H4 (cell line): ENCODE measurements at places on chromosomes 3 and 15.

GRCh38 chr15:77347197-77347596, 72.7 kb downstream of the PEAK1 start:
- DNase-seq = no peak

DNA sequence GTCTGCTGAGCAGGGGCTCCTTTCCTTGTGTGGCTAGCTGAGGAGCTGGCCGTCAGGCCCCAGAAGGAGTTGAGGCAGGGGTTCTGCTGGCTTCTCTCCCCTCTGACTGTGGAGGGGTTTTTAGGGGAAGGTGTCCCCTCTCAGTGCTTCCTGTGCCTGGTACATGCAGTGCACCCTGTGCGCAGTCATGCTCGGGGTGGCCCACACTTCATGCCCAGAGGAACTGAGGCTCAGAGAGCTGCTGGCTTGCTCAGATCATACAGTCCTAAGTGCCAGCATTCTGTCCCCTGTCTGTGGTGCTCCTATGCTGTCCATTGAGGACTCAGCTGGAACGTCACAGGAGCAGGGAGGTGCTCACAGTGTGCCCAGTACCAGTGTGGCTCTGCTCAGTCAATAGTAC, 67.9 kb upstream of the PLXNA1 start:
- DNase-seq = no peak

DNA sequence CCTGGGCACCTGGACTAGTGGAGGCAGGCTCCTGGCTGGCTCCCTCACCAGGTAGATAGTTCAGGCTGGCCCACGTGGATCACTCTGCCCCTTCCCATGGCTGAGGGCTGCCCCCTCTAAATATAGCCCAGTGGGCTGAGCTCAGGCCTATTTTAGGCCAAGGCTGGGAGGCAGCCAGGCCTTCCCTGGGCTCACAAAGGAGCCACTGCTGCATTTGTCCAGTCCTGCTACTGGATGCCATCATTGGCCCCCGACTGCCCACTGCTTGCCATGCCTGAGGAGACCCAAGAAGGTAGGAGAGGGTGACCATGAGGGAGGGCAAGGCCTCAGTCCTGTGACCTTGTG, at the start of gene LSMEM2:
TSS of gene LSMEM2 (plus strand) at position 208 of the 345 bp plus-strand sequence. CDS start at position 235, 27 bp downstream.
- no peak for DNase-seq

GRCh38 chr3:158642474-158643210, 1.7 kb upstream of the GFM1 start:
- no peak for DNase-seq

GRCh38 chr3:122859021-122859805, 64.3 kb downstream of the SLC49A4 start:
- DNase-seq = no peak

DNA sequence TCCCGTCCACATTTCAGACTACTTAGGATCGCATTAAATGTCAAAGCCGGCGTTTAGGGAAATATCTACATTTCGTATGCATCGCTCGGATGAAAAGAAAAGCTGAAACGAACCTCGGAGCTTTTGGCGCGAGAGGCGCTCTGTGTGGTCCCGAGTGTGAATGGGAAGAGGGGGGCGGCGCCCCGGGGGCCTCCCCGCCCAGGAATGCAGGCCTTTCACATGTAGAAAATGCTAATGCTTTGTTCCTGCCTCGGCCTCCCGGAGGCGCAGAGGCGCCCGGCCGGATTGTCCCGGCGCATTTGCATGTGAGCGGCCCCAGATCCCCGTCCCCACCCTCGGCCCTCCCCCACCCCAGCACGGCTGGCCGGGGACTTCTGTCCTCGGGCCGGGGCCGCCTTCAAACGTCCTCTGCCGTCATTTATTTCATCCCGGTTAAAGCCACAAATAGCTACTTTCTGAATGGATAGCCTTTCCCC, 37.0 kb upstream of the TRIM71 start:
- DNase-seq = no peak

GRCh38 chr3:174062923-174063322, 665.4 kb downstream of the NLGN1 start:
- DNase-seq = no peak

GRCh38 chr15:60563539-60564404, 84.8 kb upstream of the ICE2 start:
- DNase-seq = no peak

DNA sequence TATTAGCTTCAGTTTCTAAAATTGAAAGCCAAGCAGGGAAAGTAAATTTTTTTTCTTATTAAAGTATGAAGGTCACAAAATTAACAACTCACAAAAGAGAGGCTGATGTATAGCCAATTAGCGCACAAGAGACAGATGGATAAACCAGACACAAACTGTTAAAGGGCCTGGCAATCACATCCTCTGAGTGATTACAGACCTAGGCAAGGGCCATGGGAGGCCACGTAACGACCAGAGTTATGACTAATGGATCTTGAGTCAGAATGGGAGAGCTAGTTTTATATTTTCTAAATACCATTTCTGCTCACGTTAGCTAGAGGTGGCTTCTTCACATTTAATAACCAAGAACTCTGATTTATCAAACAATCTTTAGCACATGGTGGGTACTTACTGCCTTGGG, 17.8 kb upstream of the SCAMP5 start:
- no peak for DNase-seq

DNA sequence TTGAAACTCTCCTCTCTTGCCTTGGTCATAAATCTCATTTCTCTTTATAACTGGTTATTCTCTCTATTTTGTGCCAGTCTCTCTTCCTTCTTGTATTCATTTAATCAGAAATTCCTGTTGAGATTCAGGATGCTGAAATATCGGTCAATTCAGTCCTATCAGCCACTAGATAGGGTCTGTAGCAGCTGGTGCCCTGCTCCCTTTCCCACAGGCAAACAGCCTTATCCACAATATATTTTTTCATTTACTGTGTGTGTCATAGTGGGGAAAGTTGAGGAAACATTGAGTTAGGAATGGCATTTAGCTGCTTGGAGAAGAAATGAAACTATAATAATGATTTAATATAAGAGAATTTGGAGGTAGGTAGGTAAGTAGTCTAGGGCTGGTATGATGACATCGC, 146.3 kb downstream of the RBPMS2 start:
- no peak for DNase-seq

DNA sequence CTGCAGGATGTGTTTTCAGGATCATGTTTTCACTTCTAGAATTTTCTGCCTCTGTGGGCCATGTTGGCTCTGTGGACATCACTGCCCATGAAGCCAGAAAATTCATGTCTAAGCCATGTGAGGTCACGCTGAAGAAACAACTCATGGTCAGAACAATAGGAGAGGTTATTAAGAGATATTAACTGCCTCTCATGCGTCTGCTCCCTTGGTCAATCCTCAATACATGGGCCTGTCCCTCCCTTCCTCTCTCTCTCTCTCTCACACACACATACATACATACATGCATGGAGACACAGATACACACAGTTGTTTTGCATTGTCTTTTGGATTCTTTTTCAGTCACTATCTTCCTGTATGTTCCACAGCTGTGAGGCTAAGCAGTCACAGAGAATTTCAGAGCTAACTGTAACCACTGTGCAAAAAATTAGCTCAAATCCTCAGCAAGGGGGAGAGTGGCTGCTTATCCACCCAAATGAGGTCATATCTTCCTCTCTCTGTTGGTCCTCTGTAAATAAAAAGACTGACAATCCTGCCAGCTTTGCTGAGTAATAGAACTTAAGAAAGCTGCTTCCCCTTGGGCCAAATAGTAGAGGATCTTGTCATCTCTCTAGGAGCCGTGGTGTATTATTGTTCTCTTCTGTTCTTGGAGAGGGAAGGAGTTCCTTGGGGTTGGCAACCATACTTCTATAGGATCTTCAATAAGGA, 45.6 kb downstream of the LRTM1 start:
- DNase-seq = peak; percentile 70

- DNase-seq = no peak
Measured at GRCh38 chr15:54082836-54083492, 104.7 kb downstream of the UNC13C start.

DNA sequence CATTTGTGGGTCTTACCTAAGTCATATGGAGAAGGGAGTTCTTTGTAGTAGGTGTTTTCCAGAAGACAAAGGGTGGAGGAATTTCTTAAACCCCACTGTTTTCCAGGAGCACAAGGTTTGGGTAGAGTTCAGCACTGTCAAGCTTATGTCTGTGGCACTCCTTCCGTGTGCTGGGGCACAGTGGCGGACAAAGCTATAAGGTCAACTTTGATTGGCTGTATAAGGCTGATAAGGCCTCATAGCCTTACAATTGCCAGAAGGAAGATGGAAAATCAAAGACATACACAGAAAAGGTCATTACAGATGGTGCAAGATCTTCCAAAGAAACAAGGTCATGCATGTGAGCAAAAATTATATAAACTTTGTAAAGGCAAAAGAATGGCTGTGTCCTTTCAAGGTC, 3.5 kb upstream of the LYSMD4 start:
- DNase-seq = no peak

DNA sequence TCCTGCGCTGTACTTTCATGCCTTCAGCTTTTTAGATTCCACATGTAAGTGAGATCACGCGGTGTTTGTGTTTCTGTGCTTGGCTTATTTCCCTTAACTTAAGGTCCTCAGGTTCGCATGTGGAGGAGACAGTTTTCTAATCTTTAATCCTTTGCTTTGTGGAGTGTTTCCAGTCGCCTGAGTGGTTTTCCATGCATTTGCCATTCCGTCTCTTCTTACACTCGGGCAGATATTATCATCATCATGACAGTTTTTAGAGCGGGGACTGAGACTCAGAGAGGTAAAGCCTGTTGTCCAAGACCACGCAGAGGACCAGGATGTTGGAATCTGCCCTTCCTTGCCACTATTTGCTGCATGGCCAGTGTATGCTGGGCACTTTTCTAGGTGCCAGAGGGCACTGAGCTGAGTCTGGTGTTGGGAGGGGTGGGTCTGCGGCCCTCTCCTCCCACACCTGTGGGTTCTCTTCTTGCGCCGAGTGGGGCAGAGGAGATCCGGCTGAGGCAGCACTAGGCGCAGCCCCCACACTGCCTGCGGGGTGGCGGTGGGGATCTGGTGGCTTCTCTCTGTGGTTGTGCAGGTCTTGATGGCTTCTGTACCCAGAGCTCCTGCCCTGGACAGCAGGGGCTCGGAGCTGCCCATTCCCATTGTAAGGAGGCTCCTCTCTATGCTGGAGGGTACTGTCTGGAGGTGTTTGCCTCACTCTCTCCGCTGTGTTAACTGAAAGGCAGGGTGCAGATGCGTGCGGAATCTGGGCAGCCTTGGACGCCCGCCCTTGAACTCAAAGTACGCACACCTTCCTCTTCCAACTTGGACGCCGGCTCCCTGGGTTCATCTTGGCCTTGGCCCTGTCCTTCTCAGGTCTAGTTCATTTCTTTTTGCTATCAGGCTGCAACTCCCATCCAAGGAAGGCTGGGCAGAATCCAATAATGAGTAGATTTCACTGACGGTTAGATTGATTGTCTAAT, 156.0 kb upstream of the RGMA start:
- no peak for DNase-seq

DNA sequence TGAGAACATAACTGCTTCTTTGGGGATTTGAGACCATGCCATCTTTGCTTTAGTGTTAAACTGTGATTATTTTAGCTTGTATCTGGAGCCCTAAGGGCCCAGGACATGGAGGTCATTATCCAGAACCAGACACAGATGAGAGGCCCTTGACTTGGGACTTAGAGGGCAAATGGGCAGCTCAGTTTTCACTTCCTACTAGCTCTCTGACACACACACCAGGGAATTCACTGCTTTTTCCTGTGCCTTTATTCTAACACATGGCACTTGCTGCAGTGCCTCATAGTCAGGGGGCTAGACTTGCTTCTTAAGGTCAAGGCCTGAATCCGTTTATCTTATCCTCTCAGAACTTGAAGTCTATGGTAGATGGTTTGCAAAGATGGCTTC, 33.3 kb downstream of the AMOTL2 start:
- no peak for DNase-seq

DNA sequence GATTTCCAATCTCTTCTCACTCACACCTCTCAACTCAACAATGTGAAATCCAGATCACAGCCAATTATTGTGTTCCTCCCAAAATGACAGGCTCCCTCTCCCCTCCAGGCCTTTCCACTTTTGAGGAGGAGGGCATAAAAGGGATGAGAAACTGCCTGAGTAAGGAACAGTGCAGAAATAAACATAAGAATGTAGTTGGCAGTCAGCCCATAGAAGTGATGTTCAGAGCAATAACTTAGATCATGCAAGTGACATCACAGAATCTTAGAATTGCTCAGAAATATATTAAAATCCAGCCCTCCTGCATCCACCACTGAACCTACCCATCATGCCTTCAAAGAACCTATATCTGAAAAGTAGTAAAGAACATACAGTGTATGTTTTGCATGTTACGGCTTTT, 299.4 kb upstream of the GADL1 start:
- no peak for DNase-seq

DNA sequence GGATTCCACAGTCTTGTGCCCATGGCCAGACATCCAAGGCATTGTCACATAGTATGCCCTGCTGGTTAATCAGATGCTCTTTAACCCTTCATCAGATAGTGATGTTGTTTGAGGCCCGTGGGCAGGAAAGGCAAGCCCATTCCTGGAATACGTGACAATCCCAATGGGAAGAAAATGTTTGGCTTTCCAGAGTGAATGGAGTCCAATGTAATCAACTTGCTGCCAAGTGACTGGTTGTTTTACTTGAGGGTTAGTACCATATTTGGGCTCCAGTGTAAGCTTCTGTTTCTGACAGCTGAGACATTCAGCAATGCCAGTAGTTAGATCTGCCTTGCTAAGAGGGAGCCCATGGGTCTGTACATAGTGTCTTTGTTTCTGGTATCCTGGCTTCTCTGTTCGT, 31.3 kb downstream of the RPL39L start:
- no peak for DNase-seq

DNA sequence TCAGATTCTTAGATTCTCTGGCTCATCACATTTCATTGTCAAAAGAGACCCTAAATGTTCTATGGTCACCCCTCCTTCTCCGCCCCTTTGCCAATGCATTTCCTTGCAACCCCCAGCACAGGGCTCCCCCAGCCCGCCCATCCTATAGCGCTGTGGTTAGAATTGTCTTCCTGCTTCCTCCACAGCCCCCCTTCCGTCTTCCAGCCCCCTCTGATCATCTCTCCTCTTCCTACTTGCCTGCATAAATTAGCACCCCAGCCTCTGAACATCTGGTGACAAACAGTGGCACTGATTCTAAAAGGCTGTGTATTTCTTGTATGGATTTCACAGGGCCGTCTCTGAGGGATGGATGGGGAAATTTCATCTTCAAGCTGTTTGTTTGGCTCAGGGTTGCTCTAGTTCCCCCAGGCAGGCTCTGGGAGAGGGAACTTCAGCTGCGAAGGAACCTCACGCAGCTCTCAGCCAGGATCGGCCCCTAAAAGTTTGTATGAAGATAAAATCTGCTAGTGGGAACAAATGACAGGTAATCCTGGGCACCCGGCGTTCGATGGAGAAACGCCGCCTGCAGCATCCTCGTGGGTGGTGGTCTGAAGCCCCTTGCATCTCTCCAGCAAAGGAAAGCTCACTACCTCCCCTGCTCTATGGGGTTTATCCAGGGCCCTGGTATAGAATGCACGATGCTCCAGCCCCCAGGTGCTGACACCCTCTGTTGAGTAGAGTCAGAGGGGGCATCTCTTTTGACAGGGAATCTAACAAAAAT, 83.0 kb downstream of the WNT7A start:
- DNase-seq = no peak

GRCh38 chr15:59828861-59829260, 139.7 kb upstream of the BNIP2 start:
- peak; percentile 9 for DNase-seq

GRCh38 chr3:9879830-9880549, at the start of gene CIDEC:
Gene CIDEC (minus strand): TSS chr3:9880253. CDS start chr3:9878486, 1,767 bp downstream.
- DNase-seq = no peak
